Activated T-cell treated with anti-CD3 and anti-CD28 coated beads for 48 hours (primary cell): ENCODE measurements at places on chromosomes 5 and 9.

GRCh38 chr5:167442922-167443321, 848.5 kb upstream of the WWC1 start:
- no peak for DNase-seq

DNA sequence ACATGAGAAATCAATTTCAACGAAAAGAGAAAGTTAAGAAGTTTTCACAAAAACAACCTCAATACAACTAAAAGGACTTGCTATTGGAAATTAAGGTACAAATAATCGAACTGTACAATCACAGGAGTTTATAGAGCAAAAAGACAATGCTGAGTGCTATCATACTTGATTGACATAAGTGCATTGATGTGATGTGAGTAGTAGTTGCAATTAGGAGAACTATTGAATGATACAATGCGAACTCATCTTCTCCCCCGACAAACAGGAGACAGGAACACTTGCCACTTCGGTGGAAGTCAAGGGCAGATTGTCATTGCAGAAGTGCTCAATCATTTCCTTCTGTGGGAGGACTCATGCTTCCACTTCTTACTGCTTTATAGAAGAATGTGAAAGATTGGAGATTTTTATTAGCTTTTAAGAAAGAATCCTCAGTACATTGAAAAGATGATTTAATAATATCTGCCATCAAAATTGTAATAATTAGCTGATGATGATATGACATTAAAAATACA, 276.6 kb upstream of the MPDZ start:
- no peak for DNase-seq

DNA sequence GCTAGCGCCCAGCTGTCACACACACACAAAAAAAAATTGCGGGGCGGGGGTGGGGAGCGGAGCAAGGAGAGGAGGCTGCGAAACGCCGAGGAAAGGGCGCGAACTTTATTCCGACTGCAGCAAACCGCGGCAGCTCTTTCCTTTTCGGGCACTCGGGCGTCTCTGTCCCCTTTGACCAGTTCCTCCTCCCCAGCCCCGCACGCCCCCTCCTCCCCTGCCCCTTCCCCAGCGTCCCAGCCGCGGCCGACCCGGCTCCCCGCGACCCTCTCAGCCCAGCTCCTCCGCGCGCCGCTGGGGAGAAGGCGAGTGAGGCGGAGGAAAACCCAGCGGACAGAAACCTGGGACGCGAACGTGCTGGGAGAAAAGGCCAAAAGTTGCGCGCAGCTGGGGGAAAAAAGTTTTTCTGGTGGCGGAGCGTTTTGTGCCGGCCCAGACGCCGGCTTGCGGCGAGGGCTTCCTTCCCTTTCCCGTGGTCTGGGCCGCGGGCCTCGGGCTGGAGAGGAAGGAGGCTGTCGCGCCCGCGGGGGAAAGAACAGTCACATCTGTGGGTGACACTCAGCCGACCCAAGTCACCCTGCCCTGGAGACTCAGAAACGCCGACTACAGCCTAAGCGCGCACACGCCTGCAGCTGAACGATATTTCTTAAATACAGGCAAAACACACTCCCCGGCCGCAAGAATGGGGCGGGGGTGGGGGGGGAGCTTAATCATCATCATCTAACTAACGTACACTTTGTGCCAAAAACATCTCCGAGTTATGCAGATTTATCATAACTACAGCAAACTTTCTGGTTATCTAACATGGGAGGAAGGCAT, 1.1 kb upstream of the BNC2 start:
- no peak for DNase-seq

GRCh38 chr5:87099291-87099839, 168.3 kb upstream of the RASA1 start:
- DNase-seq = no peak

GRCh38 chr5:97000391-97000790, 64.5 kb downstream of the LNPEP start:
- no peak for DNase-seq

DNA sequence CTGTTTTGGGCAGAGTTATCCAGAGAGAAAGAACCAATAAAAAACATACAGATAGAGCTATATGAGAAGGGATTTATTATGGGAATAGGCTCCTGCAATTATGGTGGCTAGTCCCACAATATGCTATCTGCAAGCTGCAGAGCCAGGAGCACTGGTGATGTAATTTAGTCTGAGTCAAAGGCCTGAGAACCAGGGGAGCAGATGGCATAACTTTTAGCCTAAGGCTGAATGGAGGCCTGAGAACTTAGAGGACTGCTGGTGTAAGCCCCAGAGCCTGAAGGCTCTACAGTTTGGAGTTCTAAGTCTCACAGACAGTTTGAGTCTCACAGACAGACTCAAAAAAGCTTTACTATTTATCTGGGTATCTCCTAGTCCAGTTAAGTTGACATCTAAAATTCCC, 263.8 kb downstream of the FBXL7 start:
- DNase-seq = no peak

GRCh38 chr9:94812343-94812742, 85.8 kb downstream of the AOPEP start:
- no peak for DNase-seq

- DNase-seq = no peak
Measured at GRCh38 chr5:103427326-103427725, 135.3 kb downstream of the NUDT12 start.

- no peak for DNase-seq
Measured at GRCh38 chr5:43432486-43433375, 20.5 kb upstream of the CCL28 start.

GRCh38 chr5:94901191-94901979, 282.9 kb downstream of the SLF1 start:
- DNase-seq = no peak

GRCh38 chr5:105783811-105784210, 1886.9 kb downstream of the EFNA5 start:
- no peak for DNase-seq

DNA sequence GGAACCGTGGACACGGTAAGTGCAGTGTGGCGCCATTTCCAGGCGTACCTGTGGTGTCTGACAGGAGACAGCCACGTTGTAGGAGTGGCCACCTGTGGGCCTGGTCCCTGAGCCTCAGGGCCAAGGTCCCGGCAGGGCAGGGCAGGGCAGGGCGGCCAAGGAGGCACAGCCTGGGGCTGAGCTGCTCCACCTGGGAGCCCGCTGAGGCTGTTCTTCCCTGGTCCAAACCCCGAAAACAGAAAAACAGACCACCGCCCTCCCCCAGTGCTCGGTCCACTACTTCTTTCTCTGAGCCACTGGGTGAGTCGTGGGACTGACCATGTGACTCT, 8.6 kb downstream of the PMPCA start:
- no peak for DNase-seq

DNA sequence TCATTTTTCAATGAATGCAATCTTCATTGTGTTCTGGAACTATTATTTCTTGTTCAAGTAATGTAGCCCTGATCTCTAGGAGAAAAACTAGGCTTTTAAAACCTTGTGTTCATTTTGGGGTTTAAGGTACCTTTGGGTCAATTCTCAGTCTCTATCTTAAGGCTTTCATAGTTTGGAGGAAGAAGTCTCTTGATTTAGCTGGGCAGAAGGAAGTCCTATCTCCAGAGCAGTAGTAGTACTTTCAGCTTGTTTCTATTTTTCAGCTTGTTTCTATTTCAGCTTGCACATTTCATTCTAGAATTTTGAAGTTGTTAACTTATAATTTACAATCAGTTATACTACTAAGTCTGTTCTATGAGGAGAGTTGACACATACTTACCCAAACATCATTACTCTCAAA, 15.2 kb downstream of the CSNK1G3 start:
- DNase-seq = no peak

DNA sequence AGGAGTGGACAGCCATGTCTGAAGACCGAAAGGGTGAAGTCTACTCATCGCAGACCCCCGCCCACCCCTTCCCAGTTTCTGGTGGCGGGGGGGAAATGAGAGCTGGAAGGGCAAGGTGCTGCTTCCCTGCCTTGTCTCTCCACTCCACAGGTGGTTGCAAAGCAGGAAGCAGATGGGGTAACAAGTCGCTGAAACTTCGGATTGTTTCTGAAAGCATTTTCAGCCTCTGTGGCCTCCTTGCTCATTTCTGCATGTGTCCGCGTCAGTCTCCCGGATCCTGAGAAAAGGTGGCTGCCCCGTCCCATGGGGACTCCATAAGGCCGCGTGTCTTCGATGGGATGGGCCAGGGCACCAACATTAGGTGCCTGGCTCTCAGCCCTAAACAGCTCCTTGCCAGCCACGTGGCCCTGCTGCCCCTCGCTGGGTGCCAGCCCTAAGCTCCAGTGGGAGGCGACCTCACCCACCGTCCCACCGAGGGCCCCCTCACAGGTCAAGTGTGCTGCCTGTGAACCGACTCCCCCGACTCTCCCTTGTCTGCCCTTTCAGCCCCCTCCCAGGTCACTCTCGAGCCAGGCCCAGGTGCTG, 971 bp downstream of the PHYKPL start:
- no peak for DNase-seq

- no peak for DNase-seq
Measured at GRCh38 chr5:2387250-2387633, 364.2 kb downstream of the IRX2 start.

GRCh38 chr5:125256296-125256695, 509.9 kb upstream of the ZNF608 start:
- DNase-seq = no peak

- no peak for DNase-seq
Measured at GRCh38 chr5:140678993-140679392, 5.6 kb upstream of the DND1 start.

DNA sequence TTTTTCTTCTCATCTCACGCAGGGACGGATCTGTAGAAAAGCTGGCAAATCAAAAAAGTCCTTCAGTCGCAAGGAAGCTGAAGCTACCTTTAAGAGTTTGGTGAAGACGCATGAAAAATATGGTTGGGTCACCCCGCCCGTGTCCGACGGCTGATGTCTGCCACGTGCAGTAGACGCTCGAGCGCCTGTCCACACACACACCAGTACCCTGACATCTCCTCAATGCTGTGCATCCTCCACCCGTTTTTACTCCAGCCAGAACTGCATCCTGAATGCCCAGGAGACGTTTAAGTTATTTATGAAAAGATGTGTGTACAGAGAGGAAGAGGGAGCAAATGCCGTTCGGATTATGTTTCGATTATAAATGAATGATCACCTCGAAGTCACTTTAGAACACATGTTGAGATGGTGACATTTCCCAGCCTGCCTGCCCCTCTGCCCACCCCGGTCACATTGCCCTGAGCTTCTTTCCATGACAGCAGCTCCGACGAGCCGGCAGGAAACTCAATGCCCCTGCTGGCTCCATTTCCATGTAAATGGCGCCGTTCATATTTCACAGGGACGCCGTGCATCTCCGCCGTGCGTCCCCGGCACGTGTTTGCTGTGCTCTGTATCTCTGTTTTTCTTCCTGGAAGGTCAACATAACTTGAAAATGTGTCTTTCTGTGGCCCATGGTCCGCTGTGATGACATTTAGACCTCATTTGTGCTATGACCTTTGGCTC, 42.7 kb downstream of the UBE2QL1 start:
- no peak for DNase-seq

DNA sequence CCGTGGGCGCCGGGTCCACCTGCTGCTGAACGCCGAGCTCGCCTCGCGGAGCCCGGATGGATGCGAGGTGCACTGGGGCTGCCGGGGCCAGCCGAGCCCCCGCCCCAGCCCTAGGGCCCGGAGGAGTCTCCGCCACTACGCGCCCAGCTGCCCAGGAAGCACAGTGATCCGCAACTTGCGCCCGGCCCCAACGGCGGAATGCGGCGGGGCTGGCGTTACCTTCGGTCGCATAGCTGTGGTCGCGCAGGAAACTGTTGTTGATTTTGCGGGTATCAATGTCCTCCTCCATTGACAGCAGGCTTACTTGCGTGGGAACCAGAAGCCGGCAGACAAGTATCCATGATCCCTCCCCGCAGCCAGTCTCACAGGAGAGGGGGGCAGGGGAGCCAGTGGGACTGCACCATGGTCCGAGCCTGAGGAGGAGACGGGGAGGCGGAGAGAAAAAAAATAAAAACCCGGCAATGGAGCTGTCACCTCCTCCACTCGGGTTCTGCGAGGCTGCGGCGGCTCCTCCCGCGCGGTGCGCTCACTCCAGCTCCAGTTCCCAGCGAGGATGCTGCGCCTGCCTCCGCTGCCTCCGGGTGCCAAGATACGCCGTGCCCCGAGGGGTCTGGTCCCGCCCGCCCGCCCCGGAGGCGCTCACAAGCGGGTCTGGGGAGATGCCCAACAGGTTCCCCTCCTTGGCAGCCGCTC, 628 bp downstream of the PPP2R2B start:
- no peak for DNase-seq

GRCh38 chr9:27673641-27674040, 100.4 kb upstream of the C9orf72 start:
- DNase-seq = no peak

DNA sequence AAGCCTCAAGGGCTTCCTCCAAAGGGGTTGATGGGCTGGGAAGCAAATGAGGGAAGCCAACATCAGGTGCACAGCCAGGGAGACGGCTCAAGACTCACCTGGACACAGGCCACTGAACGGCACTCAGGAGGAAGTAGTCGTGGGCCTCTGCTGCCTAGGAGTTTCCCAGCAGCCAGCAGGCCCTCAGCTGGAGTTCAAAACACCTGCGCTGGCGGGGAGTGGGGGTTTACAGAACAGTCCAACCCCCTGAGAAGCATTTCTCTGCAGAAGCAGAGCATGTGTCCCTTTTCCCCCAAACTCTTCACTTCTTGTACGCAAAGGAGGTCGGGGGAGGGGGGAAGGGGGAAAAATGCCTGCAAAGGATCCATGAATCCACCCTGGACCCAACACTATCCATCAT, 2.3 kb downstream of the WHRN start:
- DNase-seq = no peak

- DNase-seq = no peak
Measured at GRCh38 chr5:180736536-180736935, 3.3 kb downstream of the OR2Y1 start.

- DNase-seq = no peak
Measured at GRCh38 chr9:136608348-136609159, 54.2 kb upstream of the EGFL7 start.

DNA sequence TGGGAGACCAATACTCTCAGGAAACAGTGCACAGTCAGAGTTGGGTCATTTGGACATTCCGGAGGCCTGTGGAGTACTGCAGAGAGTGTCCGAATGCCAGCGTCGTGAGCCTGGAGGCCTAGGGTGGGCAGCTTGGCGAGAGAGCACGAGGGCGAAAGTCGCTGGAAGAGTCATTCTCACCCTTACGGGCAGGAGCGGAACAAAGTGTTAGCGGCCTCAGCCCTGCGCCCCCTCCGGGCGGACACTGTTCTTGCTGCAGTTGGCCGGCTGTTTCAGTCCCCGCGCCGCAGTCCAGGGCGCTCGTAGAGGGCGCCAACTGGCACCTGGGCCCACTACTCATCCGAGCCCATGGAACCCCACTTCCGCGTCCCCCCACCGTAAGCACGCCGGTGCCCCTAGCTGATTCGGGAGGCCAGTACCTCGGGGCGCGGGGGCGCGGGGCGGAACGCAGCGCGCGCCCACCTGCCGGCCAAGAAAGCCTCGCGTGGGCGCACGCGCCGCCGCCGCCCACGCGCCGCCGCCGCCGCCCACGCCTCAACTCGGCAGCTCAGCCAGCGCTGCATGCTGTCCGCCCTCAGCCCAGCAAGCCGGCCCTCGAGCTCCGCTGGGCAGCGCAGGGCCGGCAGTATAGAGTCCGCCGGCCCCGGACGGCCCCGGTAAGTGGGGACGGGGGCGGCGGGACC, 99.7 kb upstream of the CCL21 start:
- DNase-seq = no peak
